C1 segment of cervical spinal cord (tissue), 14 donors: ENCODE measurements at places on chromosomes 1 and 21.

DNA sequence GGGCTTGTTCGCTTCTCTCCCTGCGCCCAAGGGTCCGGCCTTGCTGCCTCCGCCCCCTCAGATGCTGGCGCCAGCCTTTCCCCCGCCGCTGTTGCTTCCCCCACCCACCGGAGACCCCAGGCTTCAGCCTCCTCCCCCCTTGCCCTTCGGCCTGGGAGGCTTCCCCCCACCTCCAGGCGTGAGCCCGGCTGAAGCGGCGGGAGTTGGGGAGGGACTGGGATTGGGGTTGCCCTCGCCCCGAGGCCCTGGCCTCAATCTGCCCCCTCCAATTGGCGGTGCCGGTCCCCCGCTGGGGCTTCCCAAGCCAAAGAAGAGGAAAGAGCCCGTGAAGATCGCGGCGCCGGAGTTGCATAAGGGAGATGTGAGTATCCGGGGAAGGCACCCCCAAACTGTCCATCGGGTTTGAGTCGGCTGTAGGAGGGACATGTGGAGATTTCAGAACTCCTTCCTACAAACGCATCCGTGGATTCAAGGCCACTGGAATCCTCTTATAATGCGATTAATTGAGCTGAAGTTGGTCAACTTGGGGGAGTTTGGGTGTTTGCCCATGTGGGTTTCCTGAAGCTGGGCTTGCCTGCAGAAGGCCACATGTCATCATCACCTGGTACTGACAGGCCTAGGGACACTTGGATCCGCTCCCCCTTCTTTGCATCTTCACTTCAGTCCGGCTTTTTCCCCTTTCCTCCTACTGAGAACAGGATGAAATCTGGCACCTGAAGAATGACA lies 707 bp downstream of the PRCC start:
- peak; percentile 62 for DNase-seq

DNA sequence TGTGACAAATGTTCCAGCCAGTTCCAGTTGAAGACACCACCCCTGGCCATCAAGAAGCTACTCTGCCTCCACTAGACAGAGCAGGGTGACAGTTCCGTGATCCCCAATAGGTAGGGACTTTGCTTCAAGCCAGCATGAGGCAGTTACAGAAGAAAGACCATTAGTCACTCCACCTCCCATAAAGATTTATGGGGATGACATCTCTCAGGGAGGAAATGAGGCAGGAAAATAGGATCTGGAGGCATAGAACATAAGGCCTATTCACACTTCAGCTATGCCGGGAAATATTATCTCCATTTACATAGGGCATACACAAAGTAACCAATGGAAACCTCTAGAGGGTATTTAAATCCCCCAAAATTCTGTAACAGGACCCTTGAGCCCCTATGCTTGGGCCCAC lies 3.5 kb upstream of the GBP7 start:
- DNase-seq = no peak

- no peak for DNase-seq
These were observed 36.5 kb upstream of the KCND3 start for GRCh38 chr1:112026016-112026415.

- no peak for DNase-seq
These were observed 370.6 kb downstream of the PTPRC start for GRCh38 chr1:199009447-199009846.

GRCh38 chr1:1826356-1827088 lies 48.3 kb upstream of the NADK start:
- DNase-seq = no peak

- no peak for DNase-seq
These were observed 37.5 kb upstream of the RCAN3 start for GRCh38 chr1:24465099-24465498.

- DNase-seq = peak; percentile 68
These were observed 671 bp downstream of the HNRNPU start for GRCh38 chr1:244863491-244864252.

- no peak for DNase-seq
These were observed 51.6 kb downstream of the ALG14 start for GRCh38 chr1:95021119-95021518.

DNA sequence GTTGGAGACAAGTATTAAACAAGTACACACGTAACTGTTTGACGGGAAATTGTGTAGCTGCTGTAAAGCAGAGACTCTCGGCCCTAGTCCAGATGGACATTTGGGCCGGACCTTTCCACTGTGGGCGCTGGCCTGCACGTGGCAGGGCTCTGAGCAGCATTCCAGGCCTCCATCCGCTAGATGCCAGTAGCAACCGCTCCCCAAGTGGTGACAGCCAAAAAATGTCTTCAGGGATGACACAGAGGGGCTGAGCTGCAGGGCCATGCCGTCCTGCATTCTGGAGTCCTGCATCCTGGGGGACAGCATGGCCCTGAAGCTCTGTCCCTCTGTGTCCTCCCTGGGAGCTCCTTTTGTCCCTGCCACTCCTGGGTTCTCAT lies 24.8 kb downstream of the A3GALT2 start:
- DNase-seq = no peak

- no peak for DNase-seq
These were observed 1.5 kb upstream of the KCNH1 start for GRCh38 chr1:211135342-211135950.
